Pulmonary artery endothelial cell (primary cell): ENCODE measurements at places on chromosomes 2 and 18. TPM values are rescaled to one million over a fixed set of nuclear protein-coding genes. Genes with fewer than 3 reads are reported as not detected.

DNA sequence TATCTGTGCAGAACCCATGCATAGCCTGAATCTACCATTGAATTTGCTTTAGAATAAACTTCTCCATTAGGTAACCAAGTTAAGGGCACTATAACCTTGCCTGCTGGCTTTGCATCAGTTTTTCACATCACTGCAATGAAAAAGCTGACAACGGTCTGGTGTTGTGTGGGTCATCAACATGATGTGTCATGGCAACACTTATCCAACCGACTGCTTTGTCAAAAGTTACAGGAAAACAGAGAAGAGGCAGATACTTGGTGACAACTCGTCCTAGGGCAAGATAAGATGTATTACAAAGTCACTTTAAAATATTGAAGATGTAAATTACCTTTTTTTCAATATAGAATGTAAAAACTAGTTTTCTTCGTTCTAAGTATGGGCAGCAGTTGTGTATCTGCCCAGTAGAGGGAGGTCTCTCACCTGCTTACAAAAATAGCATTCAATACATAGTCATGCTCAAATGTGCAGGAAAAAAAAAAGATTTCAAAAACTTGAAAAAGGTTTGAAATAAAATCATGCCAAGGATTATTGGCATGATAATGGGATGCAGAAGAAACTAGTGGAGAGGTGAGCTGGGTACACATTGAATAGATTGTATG lies 96.3 kb downstream of the EVA1A start:
- peak; percentile 7 for DNase-seq

DNA sequence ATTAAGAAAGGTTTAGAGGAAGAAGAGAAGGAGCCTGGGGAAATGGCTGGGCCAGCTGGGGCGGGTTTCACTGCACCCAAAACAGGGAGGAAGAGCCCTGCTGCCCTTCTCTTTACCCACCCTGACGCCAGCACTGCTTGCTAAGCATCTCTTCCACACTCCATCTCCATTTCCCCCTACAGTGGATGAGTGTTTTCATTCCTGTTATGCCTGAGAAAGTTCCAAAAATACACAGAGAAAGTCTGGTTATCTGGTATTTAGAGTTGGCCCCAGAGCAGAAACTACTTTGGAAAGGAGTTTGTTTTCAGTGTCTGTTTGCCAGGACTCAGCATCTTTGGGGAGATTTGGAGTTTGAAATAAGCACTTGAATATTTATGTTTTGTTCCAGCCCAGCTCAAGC lies 451.0 kb downstream of the SLC4A3 start:
- no peak for DNase-seq

- DNase-seq, result no peak
These were observed 129.1 kb downstream of the TSN start for GRCh38 chr2:121884511-121884921.

The RFTN2 gene
- 6.5 and 13.8 TPM in 2 replicates for total RNA-seq
